Diencephalon (tissue), 1 donor: ENCODE measurements at places on chromosomes 1 and 21. TPM values are rescaled to one million over a fixed set of nuclear protein-coding genes. Genes with fewer than 3 reads are reported as not detected.

SNAPIN gene
- total RNA-seq: 53.3 TPM

TSPEAR gene
- 0.23 TPM for total RNA-seq

TMEM125 gene
- total RNA-seq: 0.69 TPM

SLC1A7 gene
- not detected for total RNA-seq

PADI1 gene
- 0.92 TPM for total RNA-seq

RNF186 gene
- not detected for total RNA-seq

CCDC17 gene
- total RNA-seq: 0.46 TPM

KCNT2 gene
- 32.8 TPM for total RNA-seq

RRP1B gene
- total RNA-seq: 24.5 TPM

F13B gene
- not detected for total RNA-seq

CATSPERE gene
- 4.2 TPM for total RNA-seq

GSTM5 gene
- 6.2 TPM for total RNA-seq

TSACC gene
- not detected for total RNA-seq

CCDC27 gene
- not detected for total RNA-seq

RIMKLA gene
- total RNA-seq: 25.4 TPM

CR1 gene
- total RNA-seq: 0.46 TPM

OR4F16 gene
- not detected for total RNA-seq

CORT gene
- total RNA-seq: 6.7 TPM

KMO gene
- 1.4 TPM for total RNA-seq

FCRLB gene
- 1.4 TPM for total RNA-seq

PSEN2 gene
- 38.3 TPM for total RNA-seq

ITLN2 gene
- not detected for total RNA-seq

FAM177B gene
- 0.23 TPM for total RNA-seq

B3GALT5 gene
- total RNA-seq: 3.2 TPM

ZBTB8A gene
- total RNA-seq: 25.8 TPM

LRRN2 gene
- total RNA-seq: 20.5 TPM

TNFSF18 gene
- 1.8 TPM for total RNA-seq

ETV3L gene
- total RNA-seq: 0.23 TPM

HTR1D gene
- total RNA-seq: 1.2 TPM

C1orf87 gene
- 0.46 TPM for total RNA-seq

PTCH2 gene
- 1.2 TPM for total RNA-seq

NTMT2 gene
- not detected for total RNA-seq

OR2T35 gene
- not detected for total RNA-seq

B3GALT2 gene
- total RNA-seq: 87.0 TPM

IGSF9 gene
- total RNA-seq: 3.9 TPM

CCDC181 gene
- total RNA-seq: 15.2 TPM

S100A3 gene
- total RNA-seq: not detected

ABCG1 gene
- 23.5 TPM for total RNA-seq

NUP133 gene
- 58.4 TPM for total RNA-seq

C8A gene
- not detected for total RNA-seq

CCSAP gene
- 73.1 TPM for total RNA-seq

TNFAIP8L2 gene
- 2.3 TPM for total RNA-seq

PGBD2 gene
- 10.1 TPM for total RNA-seq

COL24A1 gene
- 3.2 TPM for total RNA-seq

TEX38 gene
- not detected for total RNA-seq

RIIAD1 gene
- total RNA-seq: 13.4 TPM

SPATC1L gene
- total RNA-seq: 10.4 TPM

ALPL gene
- 10.4 TPM for total RNA-seq

TRNP1 gene
- 23.3 TPM for total RNA-seq

CLDN19 gene
- total RNA-seq: 1.2 TPM

NTNG1 gene
- total RNA-seq: 129 TPM
